A549 treated with GW870086 at 1 μM for 4 hours (cell line): ENCODE measurements at places on chromosomes 12 and 14. TPM values are rescaled to one million over a fixed set of nuclear protein-coding genes. Genes with fewer than 3 reads are reported as not detected.

Gene NPAS3
- not detected in 5 replicates for total RNA-seq

Gene CD4
- not detected in 5 replicates for total RNA-seq

Gene LUM
- total RNA-seq = 0.28 to 0.51 TPM (median 0.31 TPM) in 4 of 5 replicates, not detected in the other

Gene PDE3A
- total RNA-seq = 2.2 to 3.1 TPM (median 2.8 TPM) in 5 replicates

Gene FLVCR2
- total RNA-seq = 5.4 to 6.8 TPM (median 6.4 TPM) in 5 replicates
